ENCODE measurements at places on chromosomes 7 and 10.

GRCh38 chr7:127532736-127533135 is 52.7 kb downstream of the GCC1 start:
- no peak for DNase-seq

DNA sequence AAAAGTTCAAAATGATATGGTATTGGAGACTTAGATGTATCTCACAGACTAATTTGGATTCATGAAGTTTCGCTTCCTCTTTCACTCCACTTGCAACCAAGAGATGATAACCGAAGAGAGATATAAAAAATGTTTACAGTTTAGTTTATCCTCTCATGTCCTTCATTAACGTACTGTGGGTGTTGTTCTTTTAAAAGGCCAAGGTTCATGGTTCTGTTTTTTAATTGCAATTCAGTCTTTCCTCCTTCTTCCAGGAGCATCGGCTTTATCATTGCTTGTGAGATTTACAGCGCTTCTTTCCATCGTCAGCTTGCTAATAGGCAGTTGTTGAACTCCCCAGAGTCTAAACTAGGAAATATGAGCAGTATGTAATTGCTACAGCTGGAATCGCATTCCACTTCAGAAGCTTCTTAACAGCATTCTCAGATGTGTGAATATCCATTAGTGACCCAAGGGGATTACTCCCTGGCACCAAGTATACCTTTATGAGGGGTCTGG is 75.9 kb upstream of the HGF start:
- DNase-seq = no peak

- DNase-seq = no peak
Measured at GRCh38 chr10:31219306-31219705, 99.7 kb upstream of the ZEB1 start.

- no peak for DNase-seq
Measured at GRCh38 chr10:79145517-79146470, 77.0 kb downstream of the ZMIZ1 start.
